Tibial nerve (tissue), 4 donors: ENCODE measurements at places on chromosomes 4 and X. TPM values are rescaled to one million over a fixed set of nuclear protein-coding genes. Genes with fewer than 3 reads are reported as not detected.

BGN gene
- total RNA-seq, result 63.9 TPM

- no peaks in the 10 kb centered on the region for H3K27me3 ChIP-seq
- no peak for DNase-seq
- no peaks in the 10 kb centered on the region for H3K4me1 ChIP-seq
- no peak overlapping the region for H3K4me3 ChIP-seq
- H3K27ac ChIP-seq, result no peak overlapping the region
Observed at GRCh38 chr4:148497258-148497657, 55.0 kb upstream of the NR3C2 start.

- no peaks in the 10 kb centered on the region for H3K36me3 ChIP-seq
- no peak overlapping the region for H3K27ac ChIP-seq
- H3K4me1 ChIP-seq, result no peaks in the 10 kb centered on the region
- no peak overlapping the region for H3K4me3 ChIP-seq
- no peak for DNase-seq
- no peaks in the 10 kb centered on the region for H3K27me3 ChIP-seq
Observed at GRCh38 chr4:67371615-67372014, 173.7 kb downstream of the CENPC start.

DNA sequence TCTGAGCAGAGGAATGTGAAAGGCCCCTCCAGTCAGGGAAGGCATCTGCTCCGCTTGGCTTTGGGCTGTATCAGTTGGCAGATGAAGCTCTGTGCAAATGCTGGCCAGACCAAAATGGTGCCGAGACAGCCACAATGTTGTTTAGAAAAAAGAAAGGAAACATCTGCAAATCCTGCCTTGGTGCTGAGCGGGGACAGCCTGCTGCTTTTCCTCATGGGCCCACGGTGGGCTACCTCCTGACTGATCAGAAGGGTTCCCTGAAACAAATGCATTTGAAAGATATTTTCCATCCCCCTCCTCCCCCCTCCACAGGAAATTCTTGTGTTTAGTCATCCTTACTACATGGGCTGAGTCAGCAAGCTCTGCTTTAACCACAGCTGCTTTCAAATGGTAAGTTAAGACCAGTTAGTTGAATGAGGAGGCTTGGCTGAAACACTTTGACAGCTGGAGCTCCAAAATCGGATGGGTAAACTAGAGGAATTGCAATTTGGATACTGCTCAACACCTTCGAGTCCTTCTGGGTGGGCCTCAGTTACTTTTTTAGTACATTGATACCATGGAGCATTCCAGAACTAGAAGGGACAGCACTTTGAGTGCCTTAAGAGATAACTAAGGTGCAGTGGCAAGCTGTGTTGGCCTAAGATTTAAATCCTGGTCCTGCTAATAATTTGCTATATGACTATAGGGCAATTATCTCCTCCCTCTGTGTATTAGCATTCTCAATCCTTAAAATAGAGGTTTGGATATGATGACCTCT lies 36.0 kb downstream of the PLAC1 start:
- no peak for DNase-seq
- H3K27me3 ChIP-seq, result peaks cover 3% of the 10 kb centered on the region
- H3K27ac ChIP-seq, result no peak overlapping the region
- H3K4me3 ChIP-seq, result no peak overlapping the region
- H3K4me1 ChIP-seq, result peaks cover 4% of the 10 kb centered on the region
- H3K36me3 ChIP-seq, result no peaks in the 10 kb centered on the region

GRCh38 chr4:155738548-155738947 lies 20.3 kb upstream of the GUCY1B1 start:
- H3K27ac ChIP-seq, result no peak overlapping the region
- H3K4me3 ChIP-seq, result no peak overlapping the region
- H3K36me3 ChIP-seq, result no peaks in the 10 kb centered on the region
- H3K27me3 ChIP-seq, result no peaks in the 10 kb centered on the region

GRCh38 chrX:2965965-2966364 lies 36.8 kb upstream of the ARSD start:
- no peaks in the 10 kb centered on the region for H3K36me3 ChIP-seq
- H3K4me3 ChIP-seq, result no peak overlapping the region

NKX3-2 gene
- 0.30 TPM for total RNA-seq

SPOCK3 gene
- 1.5 TPM for total RNA-seq

GRCh38 chrX:78327370-78328086 lies at the start of gene CYSLTR1:
Gene CYSLTR1, minus strand, starts transcription at chrX:78327611. Its CDS starts 53,865 bp downstream, at chrX:78273746.
- H3K4me3 ChIP-seq, result no peak within 1 kb of the TSS
- H3K36me3 ChIP-seq, result no peaks in the 10 kb centered on the region
- no peak within 1 kb of the TSS for H3K27ac ChIP-seq
- DNase-seq, result peak; percentile 24

JCHAIN gene
- 4.5 TPM for total RNA-seq

- H3K4me3 ChIP-seq, result no peak overlapping the region
- H3K27ac ChIP-seq, result no peak overlapping the region
- no peak for DNase-seq
- no peaks in the 10 kb centered on the region for H3K27me3 ChIP-seq
- no peaks in the 10 kb centered on the region for H3K4me1 ChIP-seq
Observed at GRCh38 chr4:155966731-155967395, 13.2 kb upstream of the CTSO start.

DNA sequence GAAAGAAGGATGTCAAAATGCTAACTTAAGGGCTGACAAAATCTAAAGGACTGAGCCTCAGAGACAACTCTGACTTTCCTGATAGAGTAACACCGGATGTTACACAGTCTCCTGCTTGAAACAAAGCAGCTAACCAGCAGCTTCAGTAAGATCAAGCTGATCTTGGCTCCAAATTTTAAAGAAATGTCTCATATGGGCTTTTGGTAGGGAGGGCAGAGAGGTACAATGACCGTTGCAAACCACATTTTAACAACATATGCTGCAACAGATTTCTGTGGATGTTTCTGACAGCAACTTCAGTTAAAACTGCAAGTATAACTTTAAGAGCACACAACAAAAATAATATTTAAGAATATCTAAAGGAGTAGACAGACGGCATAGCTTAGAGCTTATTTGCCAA lies 9.1 kb downstream of the RPGR start:
- no peak overlapping the region for H3K4me3 ChIP-seq
- H3K27ac ChIP-seq, result no peak overlapping the region
- no peaks in the 10 kb centered on the region for H3K4me1 ChIP-seq
- H3K36me3 ChIP-seq, result no peaks in the 10 kb centered on the region

CLCN4 gene
- total RNA-seq, result 5.0 TPM

- H3K27ac ChIP-seq, result peak within 1 kb of the TSS; percentile 90
- no peaks in the 10 kb centered on the region for H3K36me3 ChIP-seq
- H3K4me1 ChIP-seq, result peaks cover 9% of the 10 kb centered on the region
- peak; percentile 75 for DNase-seq
Observed at GRCh38 chr4:24794916-24795665, at the start of gene SOD3. Gene SOD3, plus strand, starts transcription at chr4:24795573. Its CDS starts 3,949 bp downstream, at chr4:24799522.

DNA sequence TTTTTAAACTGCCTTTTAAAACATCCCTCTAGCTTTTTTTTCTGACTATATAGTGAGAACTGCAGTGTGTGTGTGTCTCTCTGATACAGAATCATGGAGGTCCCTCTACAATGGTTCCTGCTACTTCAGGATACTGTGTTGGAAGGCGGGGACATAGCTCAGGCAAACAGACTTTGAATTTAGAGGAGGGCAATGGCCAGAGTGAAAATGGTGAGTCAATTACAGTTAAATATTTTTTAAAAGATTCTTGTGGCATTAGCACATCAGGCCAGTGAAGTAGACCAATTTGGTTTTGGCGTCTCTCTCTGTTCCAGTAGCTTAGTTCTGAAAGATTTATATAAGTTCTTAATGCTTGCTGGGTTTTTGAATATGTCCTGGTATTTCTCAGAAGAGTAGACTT lies 47.1 kb downstream of the ALG13 start:
- no peak overlapping the region for H3K27ac ChIP-seq
- no peaks in the 10 kb centered on the region for H3K4me1 ChIP-seq
- DNase-seq, result no peak
- no peaks in the 10 kb centered on the region for H3K27me3 ChIP-seq
- peaks cover 14% of the 10 kb centered on the region for H3K36me3 ChIP-seq

SSX2B gene
- not detected for total RNA-seq

- no peaks in the 10 kb centered on the region for H3K4me1 ChIP-seq
- peaks cover 52% of the 10 kb centered on the region for H3K27me3 ChIP-seq
- H3K27ac ChIP-seq, result peak within 1 kb of the TSS; percentile 57
- H3K36me3 ChIP-seq, result no peaks in the 10 kb centered on the region
- peak; percentile 19 for DNase-seq
Observed at GRCh38 chr4:42396752-42397634, at the start of gene SHISA3. Gene SHISA3, plus strand, starts transcription at chr4:42397488. Its CDS starts 569 bp downstream, at chr4:42398057.

DNA sequence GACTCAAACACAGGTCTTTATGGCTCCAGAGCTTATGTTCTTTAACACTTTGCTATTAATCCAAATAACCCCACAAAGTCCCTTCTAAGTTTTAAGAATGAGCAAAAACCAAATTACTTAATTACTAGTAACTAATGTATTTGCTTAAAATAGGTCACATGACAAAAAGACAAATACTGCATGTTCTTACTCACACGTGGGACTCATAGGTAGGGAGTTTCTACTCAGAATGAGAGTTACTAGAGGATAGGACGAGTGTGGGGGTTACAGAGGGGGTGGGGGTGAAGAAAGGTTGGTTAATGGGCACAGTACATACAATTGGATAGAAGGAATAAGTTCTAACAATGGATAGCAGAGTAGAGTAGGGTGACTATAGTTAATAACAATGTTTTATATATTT lies 5.8 kb downstream of the RPS6KA3 start:
- no peak overlapping the region for H3K4me3 ChIP-seq
- H3K27ac ChIP-seq, result no peak overlapping the region
- no peak for DNase-seq
- no peaks in the 10 kb centered on the region for H3K4me1 ChIP-seq
- peaks cover 4% of the 10 kb centered on the region for H3K27me3 ChIP-seq

DNA sequence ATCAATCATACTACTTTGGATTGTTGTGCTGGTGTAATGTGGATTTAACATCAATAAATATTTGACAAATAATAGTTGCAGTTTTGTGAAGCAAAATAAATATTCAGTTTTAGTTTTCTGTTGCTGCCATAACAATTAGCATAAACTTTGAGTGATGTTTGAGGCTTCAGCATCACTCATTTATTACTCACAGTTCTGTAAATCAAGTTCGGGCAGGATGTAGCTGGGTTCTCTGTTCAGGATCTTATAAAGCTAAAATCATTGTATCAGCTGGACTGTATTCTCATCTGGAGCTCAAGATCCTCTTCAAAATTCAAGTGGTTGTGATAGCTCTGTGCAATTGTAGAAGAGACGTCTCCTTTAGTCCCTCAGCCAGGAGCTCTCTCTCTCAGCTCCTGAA lies 81.7 kb downstream of the CBR4 start:
- H3K27ac ChIP-seq, result no peak overlapping the region
- H3K4me1 ChIP-seq, result peaks cover 7% of the 10 kb centered on the region
- H3K36me3 ChIP-seq, result no peaks in the 10 kb centered on the region
- no peak overlapping the region for H3K4me3 ChIP-seq

BEX3 gene
- total RNA-seq, result 201 TPM

FGF2 gene
- total RNA-seq, result 21.6 TPM

DNA sequence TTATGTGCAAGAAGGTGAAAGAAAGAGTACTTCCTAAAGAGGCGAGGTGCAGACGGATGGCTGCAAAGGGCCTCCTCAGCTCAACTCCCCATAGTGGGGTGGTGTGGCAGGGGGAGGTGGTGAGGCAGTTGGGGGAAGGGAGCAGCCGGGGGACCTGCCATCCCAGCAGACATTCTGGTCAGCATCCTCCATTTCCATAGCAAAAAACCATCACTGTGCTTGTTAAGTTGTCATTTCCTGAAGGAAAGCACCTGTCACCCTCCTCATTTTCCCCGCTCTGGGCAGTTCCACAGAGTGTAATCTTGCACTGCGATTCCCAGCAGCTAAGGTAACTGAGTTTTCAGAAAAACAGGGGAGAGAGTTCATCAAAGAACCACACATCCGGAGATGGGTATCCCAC lies 51.5 kb downstream of the TSPAN5 start:
- no peaks in the 10 kb centered on the region for H3K27me3 ChIP-seq
- DNase-seq, result no peak
- no peaks in the 10 kb centered on the region for H3K4me1 ChIP-seq
- H3K4me3 ChIP-seq, result no peak overlapping the region

GRCh38 chrX:67044029-67044653 lies 405.3 kb upstream of the EDA2R start:
- no peaks in the 10 kb centered on the region for H3K27me3 ChIP-seq
- no peak overlapping the region for H3K27ac ChIP-seq
- no peak overlapping the region for H3K4me3 ChIP-seq
- no peak for DNase-seq

DNA sequence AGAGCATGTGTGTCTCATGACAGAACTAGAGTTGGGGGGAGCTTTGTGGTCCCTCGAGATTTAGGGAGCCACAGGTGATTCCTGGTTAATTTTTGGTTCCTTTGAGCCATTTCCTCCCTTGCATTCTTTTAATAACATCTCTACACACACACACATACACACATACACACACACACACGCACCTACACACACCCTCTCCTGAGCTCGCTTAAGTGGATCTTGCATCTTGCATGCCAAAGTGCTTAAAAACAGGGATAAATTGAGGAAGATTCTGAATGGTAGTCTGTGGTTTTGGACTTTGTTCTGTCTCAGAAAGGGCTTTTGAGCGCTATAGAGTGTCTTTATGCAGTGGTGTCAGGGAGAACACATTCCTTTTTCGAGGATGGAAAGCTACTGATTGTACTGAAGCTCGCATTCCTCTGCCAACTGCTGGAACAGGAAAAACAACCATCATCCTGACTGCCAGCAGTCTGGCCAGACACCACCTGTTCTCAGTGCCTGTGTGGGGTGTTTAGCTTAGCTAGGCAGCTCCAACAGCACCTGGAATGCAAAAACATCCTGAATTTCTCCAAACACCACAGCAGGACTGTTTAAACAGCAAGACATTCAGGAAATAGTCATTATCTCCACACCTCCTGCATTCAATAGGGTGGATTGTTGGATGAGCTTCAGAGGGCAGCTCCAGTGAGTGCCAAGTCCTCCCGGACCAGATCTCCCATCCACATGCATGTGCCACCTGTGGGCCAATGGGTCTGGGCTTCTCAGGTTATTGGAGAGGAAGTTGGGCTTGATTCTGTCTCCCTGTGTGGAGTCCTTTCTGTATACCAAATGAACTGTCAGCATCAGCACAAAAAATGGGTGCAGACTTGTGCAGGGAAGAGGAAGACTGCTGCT lies 21.9 kb upstream of the IGFBP7 start:
- H3K4me3 ChIP-seq, result no peak overlapping the region
- peaks cover 6% of the 10 kb centered on the region for H3K4me1 ChIP-seq
- no peaks in the 10 kb centered on the region for H3K36me3 ChIP-seq
- H3K27me3 ChIP-seq, result no peaks in the 10 kb centered on the region

GRCh38 chr4:78688366-78688765 lies 87.8 kb upstream of the BMP2K start:
- no peaks in the 10 kb centered on the region for H3K27me3 ChIP-seq
- no peak overlapping the region for H3K4me3 ChIP-seq
- H3K36me3 ChIP-seq, result no peaks in the 10 kb centered on the region
- no peaks in the 10 kb centered on the region for H3K4me1 ChIP-seq
- H3K27ac ChIP-seq, result no peak overlapping the region

DNA sequence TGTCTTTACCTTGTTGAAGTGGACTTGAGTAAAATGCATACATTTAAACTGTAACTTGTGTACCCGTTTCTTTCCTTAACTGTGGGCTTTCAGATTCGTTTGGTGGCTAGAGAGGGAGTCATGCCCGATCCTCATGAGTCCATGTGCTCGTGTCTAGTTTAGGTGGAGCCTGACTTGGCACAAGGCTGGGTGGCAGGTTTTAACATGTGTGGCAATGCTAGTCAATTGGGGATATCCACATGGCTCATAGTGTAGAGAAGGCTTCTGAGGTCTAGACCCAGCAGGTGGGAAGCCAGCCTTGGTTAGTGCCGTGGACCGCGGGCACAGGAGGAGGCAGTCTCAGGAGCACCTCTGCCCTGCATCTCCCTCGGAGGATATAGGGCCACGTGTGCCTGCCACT lies 48.5 kb upstream of the CLCN4 start:
- no peak overlapping the region for H3K4me3 ChIP-seq
- no peaks in the 10 kb centered on the region for H3K4me1 ChIP-seq
- no peaks in the 10 kb centered on the region for H3K36me3 ChIP-seq
- DNase-seq, result no peak
- no peak overlapping the region for H3K27ac ChIP-seq
- no peaks in the 10 kb centered on the region for H3K27me3 ChIP-seq
